ENCODE measurements at places on chromosomes 12 and 14.

GRCh38 chr14:87443787-87444186 lies 549.2 kb downstream of the GALC start:
- DNase-seq, result no peak

- DNase-seq, result peak; percentile 92
These were observed 6.8 kb upstream of the CHD4 start for GRCh38 chr12:6613776-6614512.

DNA sequence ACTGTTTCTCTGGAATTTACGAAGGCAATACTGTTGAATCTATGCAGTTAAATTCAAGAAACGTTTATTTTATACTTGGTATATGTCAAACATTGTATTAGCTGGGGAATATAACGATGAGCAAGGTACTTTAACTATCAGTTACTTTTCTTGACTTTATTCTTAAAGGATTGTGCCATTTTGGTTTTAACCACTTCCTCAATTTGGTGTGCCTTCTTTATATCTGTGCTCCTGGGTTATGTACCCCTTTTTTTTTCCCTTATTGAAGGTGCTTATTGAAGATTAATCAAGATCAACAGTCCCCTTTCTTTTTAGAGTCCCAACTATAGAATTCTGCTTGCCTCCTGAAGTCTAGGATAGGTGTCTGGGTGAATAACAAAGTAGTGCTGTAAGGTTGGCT lies 5.8 kb downstream of the RAB21 start:
- no peak for DNase-seq

- DNase-seq, result peak; percentile 27
These were observed 2.0 kb downstream of the SP1 start for GRCh38 chr12:53381731-53382630.

DNA sequence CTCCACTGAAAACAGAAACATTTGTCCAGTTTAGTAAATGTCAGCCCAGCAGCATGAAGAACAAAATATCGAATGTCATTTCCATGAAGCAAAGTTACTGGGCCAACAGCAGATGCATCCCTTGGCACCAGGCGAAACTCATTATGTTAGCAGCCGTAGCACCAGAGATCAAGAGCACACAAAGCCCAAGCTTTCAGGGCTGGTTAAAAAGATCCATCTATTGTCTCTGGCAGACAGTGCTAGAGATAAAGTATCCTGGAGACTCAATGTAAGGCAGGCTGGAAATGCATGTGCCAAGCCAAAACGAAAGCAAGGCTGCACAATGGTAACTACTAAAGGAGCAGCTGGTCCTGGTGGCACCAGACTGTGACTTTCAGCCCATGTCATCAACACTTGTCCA lies 120.3 kb upstream of the PLEKHG7 start:
- no peak for DNase-seq

DNA sequence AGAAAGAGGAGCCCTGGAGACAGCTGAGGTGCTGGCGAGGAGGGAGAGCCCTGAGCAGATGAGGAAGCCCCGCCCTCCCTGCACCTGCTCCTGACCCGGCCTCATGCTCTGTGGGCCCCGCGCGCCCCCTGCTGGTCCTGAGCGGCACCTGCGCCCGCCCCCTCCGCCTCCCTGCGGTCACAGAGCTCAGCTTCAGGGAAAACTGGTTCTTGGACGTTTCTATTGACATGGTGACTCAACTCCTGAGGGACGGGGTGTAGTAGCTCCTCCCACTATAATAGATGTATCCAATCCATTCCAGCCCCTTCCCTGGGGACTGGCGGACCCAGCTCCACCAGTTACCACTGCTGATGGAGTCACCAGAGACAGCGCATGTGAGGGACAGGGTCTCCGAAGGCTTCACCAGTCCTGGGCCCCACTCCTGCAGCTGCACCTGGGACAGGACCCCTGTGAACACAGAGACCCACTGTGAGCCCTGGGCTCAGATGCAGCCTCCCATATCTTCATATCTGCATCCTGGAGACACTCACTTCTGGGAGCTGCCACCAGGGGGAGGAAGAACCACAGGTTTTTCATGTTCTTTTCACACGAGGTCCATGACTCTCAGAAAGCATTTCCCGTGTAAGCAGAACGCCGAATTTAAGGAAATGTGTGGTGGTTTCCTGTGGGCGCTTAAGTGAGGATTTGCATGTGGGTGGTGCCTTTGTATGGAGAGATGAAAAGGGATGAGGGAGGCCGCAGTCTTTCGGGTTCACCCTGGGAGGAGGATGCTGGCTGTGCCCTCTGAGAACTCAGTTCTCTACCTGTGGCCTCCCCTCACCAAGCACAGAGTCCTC lies 1346.4 kb downstream of the TMEM121 start:
- DNase-seq, result no peak

- DNase-seq, result no peak
These were observed 227.5 kb downstream of the MON2 start for GRCh38 chr12:62694116-62694515.

- DNase-seq, result no peak
These were observed 621.2 kb upstream of the FBXO33 start for GRCh38 chr14:40053416-40053815.

DNA sequence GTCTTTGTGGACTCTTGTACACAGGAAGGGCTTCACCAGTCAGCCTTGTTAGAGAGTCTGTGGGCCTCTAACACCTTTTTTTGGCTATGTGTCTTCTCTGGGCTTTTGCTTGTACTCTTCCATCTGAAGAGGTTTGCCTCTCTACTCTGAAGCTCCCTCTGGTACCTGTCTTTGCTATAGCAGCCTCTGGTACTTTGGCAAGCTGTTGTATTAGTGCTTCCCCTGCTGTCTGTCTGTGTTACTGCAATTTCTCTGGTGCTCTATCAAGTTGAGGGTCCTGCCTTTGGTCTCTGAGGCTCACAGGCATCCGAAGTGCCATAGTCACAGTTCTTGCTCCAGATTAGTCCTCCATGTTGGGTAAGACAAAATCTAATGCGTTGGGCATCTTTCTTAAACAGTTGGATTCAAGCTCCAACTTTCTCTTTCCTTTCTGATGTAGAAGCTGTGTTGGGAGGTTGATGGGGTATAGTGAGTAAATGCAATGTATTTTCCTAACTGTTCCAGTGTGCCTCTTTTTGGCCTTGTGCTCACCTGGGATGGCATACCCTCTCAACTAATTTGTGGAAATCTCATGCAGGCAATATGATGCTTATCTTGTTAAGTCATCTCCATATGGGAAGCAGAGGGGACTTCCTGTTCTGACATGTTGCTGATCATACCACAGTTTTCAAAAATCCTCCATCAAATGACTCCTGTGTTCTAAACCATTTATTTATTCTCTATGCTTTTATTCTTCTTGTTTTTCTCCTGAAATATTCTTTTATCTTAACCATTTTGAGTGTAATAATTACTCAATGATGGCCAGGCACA lies 88.8 kb downstream of the ATF7IP start:
- DNase-seq, result peak; percentile 22

- DNase-seq, result peak; percentile 59
These were observed 117.7 kb upstream of the NCOR2 start for GRCh38 chr12:124684971-124685688.

- no peak for DNase-seq
These were observed 140.9 kb downstream of the PHLDA1 start for GRCh38 chr12:75890660-75891059.

DNA sequence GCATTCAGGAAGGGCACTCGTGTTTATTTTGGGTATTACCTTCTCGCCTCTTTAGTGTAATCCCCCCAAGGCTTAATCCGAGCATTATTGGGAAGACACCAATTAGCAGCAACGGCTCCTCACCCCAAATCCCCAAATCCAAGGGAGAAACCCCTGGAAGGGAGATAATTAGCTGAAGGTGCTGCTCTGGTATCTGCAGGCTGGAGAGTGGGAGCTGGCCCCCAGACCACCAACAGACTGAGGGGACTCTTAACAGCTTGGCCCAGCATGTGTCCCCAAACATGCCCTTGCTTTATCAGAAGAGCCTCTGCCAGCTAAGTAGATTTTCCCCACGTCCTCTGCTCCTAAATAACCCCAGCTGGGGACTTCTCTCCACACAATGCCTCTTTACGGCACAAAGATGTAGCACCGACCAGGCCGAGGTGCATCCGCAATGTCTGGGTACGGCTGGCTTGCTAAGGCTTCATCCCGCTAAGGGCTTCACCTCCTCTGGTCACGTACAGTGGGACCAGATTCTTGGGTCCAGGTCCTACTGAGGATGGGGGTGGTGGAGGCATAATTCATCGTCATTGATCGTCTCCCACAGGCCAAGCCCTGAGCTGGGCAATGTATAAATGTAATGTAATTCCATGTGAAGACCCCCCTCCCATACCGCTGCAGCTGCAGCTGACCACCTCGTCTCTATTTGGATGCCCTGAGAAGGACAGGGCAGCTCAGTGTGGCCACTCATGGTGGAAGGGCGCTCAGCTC lies 123.7 kb upstream of the GSC start:
- DNase-seq, result no peak

DNA sequence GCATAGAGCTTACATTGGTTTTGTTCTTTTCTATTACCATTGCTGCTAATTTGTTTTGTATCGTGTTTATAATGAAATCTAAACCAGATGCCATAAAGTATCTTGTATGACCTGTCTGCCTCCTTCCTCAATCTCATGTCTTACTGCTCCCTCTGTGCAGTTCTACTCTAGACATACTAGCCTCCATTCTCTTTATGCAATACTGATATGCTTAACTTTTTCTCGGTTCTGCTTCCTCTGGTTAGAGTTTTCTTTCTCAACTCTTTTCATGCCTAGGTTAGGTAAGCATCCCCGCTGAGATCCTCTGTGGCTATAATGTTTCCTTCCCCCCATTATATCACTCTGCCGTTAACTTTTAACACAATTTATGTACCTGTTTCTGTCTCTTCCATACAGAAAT lies 852.3 kb downstream of the TRHDE start:
- DNase-seq, result no peak

GRCh38 chr12:5096241-5096924 lies 52.7 kb downstream of the KCNA5 start:
- peak; percentile 67 for DNase-seq

GRCh38 chr14:78446807-78447206 lies 276.6 kb downstream of the NRXN3 start:
- DNase-seq, result no peak

DNA sequence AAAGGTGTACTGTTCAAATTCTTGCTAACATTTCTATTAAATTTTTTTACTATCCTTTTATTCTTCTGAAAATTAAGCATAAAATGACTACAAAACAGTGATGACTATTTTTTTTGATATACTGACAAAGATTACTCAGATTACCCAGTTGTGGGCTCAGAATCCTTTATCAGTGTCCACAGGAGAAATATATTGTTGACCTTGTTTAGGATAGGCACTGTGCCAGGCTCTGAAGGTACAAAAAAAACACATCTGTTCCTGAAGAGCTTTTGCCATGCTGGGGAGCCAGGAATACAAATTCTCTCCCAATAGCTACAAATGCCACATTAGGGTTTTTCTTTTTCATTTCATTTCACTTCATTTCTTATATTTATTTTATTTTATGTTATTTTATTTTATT lies 26.9 kb upstream of the GCH1 start:
- no peak for DNase-seq

DNA sequence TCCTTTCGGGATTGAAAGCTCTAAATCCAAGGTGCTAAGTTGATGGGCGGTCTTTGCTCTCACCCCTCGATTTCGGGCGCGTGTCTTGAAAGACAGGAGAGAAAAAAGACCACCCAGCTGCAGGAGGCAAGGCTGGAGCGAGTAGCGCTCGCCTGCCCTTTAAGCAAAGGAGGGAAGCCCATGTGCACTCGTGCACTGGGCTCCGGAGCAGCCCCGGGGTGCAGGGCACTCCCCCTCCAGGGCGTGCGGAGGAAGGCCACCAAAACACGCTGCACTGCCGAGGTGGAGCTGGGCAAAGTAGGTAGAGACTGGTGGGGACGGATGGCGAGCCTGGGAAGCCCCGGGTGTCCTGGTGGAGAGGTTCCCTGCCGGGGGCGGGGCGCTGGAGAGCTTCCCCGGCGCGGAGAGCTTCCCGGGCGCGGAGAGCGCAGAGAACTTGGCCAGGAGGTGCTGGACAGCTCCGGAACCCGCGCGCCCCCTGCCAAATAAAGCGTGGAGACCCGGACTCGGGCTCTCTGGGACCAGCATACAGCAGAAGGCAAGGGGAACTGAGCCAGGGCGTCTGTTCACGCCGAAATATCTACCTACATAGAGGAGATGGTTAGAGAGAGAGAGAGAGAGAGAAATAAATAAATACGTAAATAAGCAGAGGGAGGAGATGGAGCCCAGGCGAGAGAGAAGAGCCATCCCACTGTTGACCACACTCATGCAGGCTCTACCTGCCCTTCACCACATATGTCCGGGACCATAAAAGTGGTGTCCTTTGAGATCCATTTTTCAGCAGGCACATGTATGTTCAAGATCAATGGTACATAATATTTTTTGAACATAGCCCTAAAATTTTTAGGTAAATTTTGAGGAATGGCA lies 662 bp upstream of the NELL2 start:
- no peak for DNase-seq

DNA sequence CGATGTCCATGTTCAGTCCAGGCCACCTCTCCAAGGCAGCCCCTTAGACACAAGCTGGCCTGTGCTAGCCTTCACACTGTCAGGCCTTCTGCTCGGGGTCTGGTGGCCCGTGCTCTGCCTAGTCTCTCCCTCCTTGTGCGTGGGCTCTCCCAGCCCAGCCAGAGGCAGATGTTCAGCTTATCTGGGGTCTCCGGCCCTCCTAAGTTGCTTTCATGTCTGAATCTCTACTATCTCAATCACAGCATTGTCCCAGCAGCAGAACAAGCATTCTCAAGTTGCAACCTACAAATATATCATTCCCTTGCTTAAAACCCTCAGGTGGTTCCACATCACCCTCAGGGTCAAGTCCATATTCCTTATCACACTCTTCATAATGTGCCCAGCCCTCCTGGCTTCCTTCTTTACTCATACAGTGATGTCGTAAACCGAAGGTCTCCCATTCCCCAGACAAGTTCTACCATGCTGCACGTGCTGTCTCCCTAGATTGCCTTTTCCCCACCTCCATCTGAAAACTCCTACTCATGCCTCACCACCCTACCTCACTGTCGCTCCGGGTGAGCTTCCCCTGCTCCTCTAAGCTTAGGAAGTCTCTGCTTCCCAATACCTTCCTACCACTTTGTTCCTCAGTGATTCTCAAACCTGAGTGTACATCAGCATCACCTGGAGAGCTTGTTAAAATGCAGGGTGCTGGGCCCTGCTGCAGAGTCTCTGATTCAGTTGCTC lies 1.5 kb downstream of the KRT73 start:
- DNase-seq, result no peak

DNA sequence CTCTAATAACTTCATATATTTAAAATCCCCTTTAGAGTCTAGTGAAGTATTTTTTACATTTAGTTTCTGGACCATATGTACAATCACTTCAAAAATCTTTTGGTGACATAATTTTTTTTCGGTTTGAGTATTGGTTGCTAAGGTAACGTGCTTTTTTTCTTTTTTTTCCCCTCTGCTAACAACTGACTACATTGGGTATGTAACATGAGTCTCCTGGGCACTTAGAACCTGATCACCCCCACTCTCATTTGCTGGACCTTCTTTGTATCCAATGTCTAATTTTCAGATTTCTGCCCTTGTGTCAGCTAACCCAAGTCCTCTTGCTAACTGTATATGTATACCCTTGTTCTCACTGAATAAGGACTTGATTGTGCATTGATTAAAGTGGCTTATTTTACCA lies 592.9 kb upstream of the FLRT2 start:
- no peak for DNase-seq

GRCh38 chr12:69466867-69467266 lies 3.3 kb upstream of the FRS2 start:
- DNase-seq, result no peak

- peak; percentile 84 for DNase-seq
These were observed 211.7 kb upstream of the FKBP4 start for GRCh38 chr12:2583091-2583497.
